Left kidney (tissue), 8 donors: ENCODE measurements at places on chromosomes 6 and 20. TPM values are rescaled to one million over a fixed set of nuclear protein-coding genes. Genes with fewer than 3 reads are reported as not detected.

IRF4 gene
- 0.18 TPM for polyA plus RNA-seq

TBXT gene
- not detected for polyA plus RNA-seq

LRRC1 gene
- 32.2 TPM for polyA plus RNA-seq

EPPIN gene
- 0.55 TPM for polyA plus RNA-seq

MMP24 gene
- polyA plus RNA-seq: 1.8 TPM

DEFB124 gene
- polyA plus RNA-seq: 0.48 TPM
